Choroid plexus epithelial cell (primary cell): ENCODE measurements at places on chromosomes 12 and 14.
A peak's percentile ranks its signal among the peaks of the same experiment; 100 is the strongest.

DNA sequence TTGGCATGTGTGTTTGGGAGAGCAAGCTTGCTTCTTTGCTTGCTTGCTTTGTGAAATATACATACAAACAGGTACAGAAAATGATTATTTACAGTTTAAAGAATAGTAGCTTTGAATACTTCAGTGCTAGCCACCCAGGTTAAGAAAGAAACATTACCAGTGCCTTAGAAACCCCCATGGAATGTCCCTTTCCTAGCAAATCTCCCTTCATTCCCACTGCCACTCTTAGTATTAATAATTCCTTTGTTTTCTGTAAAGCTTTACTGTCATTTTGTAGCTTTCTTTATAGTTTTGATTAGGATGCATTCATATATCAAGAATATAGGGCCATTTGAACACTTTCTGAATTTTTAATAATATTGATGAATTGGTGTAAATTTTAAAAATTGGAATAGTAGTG lies 9.5 kb downstream of the SRGAP1 start:
- no peak for DNase-seq

GRCh38 chr12:26340649-26341048 lies 145.3 kb downstream of the SSPN start:
- no peak for DNase-seq

DNA sequence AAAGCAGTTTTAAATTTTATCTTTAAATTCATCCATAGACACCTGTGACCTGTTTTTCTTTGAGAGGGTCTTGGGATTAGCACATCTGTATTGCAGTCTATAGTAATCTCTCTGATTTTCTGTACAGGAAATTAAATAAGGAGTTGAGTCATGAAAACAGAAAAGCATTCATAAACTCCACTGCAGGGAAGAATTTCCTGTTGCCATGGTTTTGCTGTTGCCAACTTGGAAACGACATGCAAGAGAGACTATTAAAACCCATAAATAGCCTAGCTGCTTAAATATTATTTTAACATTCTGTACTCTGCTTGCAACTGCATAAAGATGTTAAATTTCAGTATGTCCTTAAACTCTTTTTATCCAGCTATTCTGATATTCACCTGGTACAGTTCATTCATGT lies 281.0 kb upstream of the RGS6 start:
- DNase-seq: peak; percentile 96

DNA sequence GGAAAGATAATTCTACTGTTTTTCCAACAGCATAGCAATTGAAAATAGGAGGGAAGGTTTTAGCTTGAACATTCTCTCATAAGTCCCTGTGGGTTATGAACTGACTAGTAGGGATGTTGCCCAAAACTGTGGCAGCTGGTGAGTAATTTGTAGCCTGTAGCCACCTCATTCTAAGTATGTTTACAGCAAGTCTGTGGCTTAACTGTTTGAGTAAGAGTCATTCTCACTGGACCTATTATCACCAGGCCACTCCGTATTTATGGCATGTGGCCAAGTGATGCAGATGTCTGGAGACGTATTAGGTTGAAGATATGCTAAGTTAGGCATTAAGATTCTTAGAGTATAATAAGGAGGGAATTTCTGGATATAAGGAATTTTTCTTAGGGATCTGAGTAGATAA lies 458.3 kb downstream of the ETNK1 start:
- peak; percentile 64 for DNase-seq

DNA sequence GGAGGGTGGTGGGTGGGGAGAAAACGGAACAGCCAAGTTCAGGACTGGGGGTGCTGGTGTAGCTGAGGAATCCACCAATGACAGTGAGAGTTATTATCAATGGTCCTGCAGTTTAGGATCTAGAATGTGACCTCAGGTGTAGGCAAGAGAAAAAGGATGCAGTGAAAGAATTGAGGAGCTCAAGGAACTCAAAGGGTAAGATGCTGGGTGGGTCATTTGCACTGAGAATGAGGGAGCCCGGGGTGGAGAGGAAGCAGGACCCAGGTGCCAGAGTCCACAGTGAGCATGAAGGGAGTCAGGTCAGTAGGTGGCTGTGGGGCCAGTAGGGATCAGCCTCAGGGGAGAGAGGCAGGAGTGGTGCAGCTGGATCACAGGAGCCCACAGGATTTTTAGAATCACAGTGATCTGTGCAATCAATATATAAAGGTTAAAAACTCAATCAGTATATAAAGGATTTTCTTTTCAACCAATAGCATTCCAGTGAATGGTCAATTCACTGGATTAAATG lies 3.2 kb upstream of the KRT7 start:
- DNase-seq: no peak

- DNase-seq: no peak
Measured at GRCh38 chr12:109737631-109738030, 24.0 kb downstream of the FAM222A start.

GRCh38 chr12:66516561-66516960 lies 162.3 kb downstream of the GRIP1 start:
- peak; percentile 35 for DNase-seq

DNA sequence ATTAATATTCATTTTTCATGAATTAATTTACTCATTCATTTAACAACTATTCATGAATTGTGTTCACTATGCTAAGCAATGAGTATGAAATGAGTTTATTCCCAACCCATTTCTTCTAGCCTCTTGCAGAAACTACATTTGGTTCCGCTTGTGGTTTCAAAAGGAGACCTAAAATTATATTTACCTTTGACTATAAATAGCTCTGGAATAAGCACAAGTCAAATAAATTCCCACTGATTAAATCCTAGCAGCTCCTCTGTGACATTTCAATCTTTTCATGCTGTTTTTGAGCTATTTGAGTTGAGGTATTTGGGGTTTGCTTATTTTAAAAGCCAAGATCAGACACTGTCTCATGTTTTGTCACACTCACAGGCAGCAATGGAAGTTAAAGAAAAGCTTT lies 46.9 kb downstream of the DUSP6 start:
- no peak for DNase-seq

DNA sequence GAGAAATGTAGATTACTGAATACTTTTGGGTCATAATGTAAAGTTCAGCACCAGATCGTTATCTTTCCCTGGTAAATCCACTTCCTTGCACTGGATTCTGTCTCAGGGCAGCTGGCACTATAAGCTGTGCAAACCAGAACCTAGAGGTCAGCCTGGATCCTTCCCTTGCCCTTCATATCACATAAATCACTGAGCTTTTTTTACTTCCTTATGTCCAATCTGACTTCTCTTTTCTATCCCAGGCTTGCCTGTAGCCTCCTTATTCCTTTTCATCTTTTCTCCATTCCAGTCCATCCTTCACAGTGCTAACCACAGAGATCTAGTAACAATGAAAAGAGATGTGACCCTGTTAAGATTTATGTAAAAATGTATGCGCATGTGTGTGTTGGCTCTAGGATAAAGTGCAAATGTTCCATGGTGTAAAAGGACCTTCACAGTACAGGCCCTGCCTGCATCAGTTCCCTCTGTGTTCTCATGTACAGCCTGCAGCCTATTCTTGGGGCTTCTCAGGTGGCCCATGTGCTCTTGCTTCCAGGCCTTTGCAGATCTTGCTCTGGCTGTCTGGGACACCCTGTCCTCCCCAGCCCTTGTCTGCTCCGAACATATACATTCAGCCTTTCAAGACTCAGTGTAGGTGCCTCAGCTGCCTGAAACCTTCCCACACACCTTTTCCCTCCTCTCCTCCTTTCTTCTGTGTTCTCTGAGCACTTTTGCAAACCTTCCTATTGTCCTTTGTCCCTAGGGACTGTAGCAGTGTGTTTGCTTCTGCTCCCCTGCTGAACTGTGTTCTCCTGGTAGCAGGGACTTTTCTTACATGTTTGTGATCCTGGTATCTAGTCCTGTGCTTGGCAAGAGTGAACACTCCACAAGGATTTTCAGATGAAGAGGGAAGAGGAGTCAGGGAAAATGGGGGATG lies 30.0 kb downstream of the PELI2 start:
- no peak for DNase-seq

GRCh38 chr14:59189091-59189785 lies 771 bp downstream of the DAAM1 start:
- DNase-seq: peak; percentile 39

- no peak for DNase-seq
Measured at GRCh38 chr14:102203382-102203781, 63.7 kb downstream of the WDR20 start.

DNA sequence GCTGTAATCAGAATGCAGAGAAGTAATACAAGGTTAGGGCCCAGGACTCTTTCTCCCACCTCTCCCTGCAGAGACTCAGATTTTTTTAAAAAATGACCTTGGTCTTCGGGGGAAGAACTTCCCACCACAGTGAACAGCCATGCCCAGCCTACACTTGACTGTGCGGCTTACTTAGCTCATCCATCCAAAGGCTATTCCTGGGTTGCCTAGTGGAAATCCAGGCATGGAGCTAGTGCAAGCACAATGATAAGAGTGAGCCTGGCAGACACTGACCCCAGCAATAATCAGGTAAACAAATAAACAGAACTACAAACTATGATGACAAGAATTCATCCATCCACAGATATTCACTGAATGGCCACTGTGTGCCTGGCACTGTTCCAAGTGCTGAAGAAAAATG lies 14.7 kb downstream of the SERPINA5 start:
- no peak for DNase-seq

GRCh38 chr12:89709995-89710872 lies 1.6 kb upstream of the ATP2B1 start:
- DNase-seq: peak; percentile 51

- no peak for DNase-seq
Measured at GRCh38 chr12:83389237-83389996, 702.7 kb downstream of the TMTC2 start.

GRCh38 chr14:100072783-100073346 lies 7.6 kb downstream of the EVL start:
- peak; percentile 26 for DNase-seq

- peak; percentile 47 for DNase-seq
Measured at GRCh38 chr14:53356361-53357150, 203.4 kb upstream of the DDHD1 start.
